GM10248 (cell line): ENCODE measurements at places on chromosomes 5 and 9.

DNA sequence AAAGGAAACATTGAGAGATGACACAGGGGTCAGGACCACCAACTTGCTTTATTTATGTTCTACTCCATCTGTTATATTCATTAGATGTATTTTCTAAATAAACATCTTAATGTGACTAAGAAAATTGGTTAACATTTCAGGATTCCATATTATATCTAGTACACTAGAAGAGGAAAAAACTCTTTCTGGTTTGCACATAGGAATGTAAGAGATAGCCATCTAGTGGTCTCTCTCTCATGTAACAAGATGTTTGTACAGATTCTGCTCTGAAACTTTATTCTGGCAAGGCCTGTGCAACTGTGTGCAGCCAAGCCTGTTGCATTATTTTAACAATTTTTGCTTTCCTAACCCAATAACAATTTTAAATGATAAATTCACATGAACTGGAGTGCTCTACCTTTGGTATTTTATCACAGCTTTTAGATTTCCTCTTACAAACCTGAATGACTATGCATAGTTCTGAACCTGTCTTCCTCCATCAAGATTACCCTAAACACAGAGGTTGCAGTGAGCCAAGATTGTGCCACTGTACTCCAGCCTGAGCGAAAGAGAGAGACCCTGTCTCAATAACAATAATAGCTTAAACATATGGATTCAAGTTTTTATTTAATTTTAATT is 148.2 kb downstream of the GIN1 start:
- DNase-seq = peak; percentile 11

DNA sequence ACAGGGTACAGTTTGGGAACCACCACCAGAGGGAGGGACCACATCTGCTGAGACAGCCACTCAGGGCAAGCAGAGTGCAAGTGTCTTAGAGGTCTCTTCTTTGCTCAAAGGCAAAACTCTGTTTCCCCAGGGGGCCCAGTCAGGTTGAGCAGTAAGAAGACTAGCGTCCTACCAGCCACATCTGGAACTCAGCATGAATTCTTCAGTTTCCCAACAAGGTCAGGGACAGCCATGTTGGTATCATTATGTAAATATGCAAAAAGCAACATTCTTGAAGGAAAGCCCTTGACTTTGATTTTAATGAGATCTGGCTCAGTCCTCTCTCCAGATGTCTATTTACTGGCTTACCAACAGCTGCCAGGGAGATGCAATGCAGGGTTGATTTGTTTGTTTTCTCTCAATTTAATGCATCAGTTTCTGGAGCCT is 46.7 kb downstream of the TGFBI start:
- no peak for DNase-seq

DNA sequence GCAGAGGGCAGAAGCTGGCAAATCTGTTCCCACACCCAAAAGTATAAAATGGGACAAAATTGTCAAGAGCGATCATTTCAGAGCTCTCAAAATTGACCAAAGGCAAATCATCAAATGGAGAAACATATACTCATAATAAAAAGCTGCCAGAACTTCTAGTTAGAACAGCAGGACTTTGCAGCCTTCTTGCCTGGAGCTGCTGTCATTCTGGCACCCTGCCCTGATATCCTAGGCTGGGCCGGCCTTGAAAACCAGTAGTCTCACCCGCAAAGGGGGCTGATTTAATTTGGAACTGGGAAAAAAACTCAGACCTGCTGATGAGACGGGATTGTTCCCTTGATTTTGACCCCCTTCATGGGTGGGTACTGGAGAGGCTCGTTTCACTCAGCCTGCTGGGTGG is 18.5 kb downstream of the OR2V1 start:
- no peak for DNase-seq

DNA sequence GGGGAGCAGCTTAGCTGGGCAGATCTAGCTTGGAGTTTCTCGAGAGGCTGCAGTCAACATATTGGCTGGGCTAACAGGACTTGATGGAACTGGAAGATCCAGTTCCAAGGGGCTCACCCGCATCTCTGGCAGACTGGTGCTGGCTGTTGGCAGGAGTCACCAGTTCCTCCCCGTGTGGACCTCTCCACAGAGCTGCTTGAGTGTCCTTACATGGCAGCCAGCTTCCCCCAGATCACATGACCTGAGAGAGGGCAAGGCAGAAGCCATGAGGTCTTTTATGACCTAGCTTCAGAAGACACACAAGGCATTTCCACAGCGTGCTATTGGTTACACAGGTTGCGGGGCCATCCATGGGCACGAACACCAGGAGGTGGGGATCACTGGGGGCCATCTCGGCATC is 26.4 kb upstream of the RXRA start:
- DNase-seq = no peak

- DNase-seq = no peak
Measured at GRCh38 chr9:125932012-125932411, 184.8 kb downstream of the PBX3 start.

DNA sequence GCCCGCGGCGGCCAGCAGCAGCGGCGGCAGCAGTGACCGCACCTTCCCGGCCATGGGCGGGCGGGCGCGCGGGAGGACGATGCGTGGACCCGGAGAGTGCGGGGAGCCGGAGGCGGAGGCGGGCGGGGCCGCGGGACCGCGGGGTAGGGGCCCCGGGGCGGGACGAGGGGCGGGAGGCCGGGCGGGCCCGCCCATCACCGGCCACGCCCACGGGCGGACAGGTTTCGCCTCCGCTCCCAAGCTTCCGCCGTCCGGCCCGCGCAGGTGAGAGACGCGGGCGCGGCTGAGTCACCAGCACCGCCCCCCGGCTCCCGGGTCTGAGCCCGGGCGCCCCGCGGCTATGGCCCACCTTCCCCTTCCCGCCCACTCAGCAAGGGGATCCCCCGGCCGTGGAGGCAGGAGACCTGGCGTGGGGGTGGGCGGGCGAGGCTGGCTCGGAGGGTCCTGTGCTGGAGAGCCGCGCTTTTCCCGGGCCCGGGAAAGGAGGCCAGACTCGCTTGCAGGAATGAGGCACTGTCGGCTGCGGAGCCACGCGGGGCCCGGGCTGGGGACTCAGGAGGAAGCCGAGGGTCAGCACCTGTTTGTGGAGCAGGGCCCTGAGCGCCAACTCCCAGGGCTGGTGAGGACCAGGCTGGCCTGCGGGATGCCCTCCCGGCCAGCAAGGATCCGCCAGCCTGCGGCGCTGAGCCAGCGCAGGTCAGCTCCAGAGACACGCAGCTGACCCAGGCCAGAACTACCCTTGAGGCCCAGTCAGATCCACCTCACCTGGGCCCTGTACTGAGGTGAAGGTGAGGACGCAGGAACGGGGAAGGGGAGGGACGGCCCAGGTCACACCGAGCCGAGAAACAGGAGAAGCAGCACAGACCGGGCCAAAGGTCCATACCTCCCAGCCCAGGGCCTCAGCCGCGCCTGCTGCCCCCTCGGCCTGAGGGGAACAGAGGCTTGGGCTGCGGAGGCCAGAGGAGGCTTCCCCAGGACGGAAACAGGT is at the start of gene ENTPD2:
ENTPD2 (minus strand) TSS at position 118 of the 988 bp plus-strand sequence; CDS start at position 54, 64 bp downstream.
- DNase-seq = peak; percentile 75

GRCh38 chr9:133237035-133237731 is 28.1 kb upstream of the OBP2B start:
- DNase-seq = no peak

- DNase-seq = no peak
Measured at GRCh38 chr5:92514896-92515295, 1066.1 kb downstream of the NR2F1-AS1 start.

DNA sequence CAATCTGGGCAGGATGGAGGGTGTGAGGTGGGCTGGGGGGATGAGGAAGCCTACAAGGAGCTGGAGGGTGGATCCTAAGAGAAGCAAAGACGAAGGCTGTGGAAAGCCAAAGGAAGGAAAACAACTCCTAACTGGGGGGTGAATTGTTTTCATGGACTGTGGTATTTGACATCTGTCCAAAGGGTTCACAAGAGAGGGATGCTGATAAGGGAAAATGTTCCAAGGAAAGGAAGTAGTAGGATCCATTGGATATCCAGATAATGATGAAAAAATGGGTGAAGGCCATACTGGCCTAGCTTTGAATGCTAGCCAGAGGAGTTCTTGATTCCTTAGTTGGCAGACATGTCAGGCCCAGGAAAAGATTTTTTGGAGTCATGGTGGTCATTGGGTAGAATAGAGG is 51.8 kb upstream of the FOXI1 start:
- no peak for DNase-seq

- DNase-seq = peak; percentile 28
Measured at GRCh38 chr5:6402939-6403338, 24.6 kb upstream of the MED10 start.

DNA sequence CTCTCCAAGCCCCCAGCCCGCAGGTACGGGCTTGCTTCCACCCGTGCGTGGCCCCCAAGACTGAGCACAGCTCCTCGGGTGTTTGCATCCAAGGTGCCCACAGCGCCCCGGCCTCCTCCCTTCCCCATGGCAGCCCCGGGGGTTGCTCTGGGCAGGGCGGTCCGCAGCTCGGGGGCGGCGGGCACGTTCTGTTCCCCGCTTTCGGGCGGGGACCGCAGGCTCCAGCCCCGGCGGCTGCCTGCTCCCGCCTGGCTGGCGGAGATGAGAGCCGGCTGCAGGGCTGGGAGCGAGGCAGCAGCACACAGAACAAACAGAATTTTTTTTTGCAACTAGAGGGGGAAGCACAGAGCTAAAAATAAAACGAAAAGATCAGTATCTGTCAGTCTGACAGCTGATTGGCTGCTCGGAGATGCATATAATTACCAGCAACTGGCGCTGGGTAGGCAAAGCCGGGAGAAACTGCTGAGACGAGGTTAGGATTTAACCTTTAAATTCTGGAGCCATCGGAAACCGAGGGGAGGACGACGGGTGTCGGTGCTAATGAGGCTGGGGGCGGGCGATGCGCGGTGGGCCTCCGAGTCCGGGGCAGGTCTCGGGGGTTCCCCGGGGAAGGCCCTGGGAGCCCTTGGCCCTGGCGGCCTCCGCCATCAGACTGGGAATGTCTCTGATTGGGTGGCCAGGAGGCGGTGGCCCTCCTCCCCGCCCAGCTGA is 142.7 kb upstream of the IER5L start:
- peak; percentile 81 for DNase-seq

DNA sequence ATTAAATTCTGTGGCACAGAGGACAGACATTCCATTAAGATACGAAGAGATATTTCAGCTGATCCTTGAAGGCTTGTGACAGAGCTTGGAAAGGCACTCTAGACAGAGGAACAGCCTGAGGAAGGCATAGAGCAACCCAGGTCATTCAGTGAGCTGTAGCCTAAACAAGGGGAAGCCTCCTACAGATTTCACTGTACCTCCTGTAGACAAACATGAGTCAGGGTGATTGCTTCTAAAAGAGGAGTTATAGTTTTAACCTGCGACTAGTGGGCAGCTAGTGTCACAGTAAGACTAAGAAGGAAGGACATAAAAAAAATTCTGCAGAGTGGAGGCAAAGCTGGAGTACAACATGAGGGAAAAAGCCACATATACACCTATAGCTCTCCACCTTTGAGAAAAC is 43.5 kb upstream of the ANKDD1B start:
- peak; percentile 27 for DNase-seq

DNA sequence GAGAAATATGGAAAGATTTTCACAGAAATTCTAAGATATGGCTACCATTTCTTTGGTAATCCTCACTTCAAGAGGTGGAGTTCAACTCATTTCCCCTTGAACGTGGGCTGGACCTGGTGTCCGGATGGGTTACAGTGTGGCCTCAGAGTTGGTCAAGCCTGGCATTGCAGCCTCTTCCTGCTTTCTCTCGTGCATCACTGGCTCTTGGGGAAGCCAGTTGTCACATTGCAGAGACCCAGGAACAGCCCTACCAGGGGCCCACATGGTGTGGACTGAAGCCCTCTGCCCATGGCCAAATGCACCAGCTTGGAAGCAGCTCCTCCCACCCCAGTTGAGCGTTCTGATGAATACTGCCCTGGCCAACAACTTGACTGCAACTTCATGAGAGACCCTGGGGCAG is 47.7 kb upstream of the FCN1 start:
- DNase-seq = no peak

DNA sequence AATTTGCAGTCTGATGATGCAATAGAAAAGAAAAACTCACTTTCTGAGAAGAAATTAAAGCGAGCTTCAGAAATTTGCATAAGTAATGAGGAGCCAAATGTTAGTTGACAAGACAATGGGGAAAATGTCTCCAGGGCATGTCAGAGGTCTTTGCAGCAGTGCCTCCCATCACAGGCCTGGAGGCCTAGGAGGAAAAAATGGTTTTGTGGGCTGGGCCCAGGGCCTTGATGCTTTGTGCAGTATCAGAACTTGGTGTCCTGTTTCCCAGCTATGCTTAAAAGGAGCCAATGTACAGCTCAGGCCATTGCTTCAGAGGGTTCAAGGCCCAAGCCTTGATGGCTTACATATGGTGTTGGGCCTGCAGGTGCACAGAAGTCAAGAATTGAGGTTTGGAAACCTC is 298.4 kb downstream of the SMARCA2 start:
- DNase-seq = no peak

- no peak for DNase-seq
Measured at GRCh38 chr5:89297066-89297465, 414.1 kb upstream of the MEF2C start.

DNA sequence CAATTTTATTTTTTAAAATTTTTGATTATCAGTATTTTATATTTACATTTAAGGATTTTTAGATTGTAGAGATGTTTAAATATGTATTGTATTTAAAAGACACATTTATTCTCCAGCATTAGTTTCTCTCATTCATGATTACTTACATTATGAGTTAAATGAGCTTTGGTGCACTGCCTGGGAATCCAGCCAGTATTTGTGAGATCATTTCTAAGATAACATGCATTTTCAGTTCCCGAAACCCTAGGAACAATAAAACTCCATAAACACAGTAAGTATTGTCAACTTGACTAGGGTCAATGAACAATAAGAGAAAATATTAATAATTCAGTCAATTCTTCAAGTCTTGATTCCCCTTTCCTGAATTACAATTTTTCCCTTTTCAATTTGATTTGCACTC is 403.3 kb downstream of the PLK2 start:
- DNase-seq = no peak

- no peak for DNase-seq
Measured at GRCh38 chr9:95085861-95086563, 231.5 kb downstream of the FANCC start.

DNA sequence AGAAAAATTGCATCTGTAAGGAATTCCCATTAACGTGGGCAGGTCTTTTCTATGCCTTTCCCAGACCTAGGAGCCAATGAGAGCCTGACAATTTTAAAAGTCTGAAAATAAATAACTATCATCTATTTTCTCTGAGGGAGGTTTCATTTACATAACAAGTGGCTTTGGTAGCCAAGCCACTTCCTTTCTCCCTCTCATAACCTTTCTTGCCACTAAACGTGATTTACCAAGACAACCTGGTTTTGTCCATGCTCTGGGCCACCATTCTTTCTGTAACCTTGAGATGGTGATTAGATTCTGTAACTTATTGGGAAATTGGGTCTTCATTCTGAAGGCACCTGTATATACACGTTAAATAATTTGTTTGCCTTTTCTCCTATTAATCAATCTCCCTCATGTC is 1046.9 kb downstream of the CDH12 start:
- DNase-seq = no peak

GRCh38 chr5:21642312-21642711 is 1210.8 kb downstream of the CDH12 start:
- DNase-seq = no peak

- no peak for DNase-seq
Measured at GRCh38 chr5:146851133-146851532, 27.4 kb downstream of the PPP2R2B start.

- no peak for DNase-seq
Measured at GRCh38 chr5:170315154-170315553, 17.6 kb upstream of the LCP2 start.
